Activated CD4-positive, alpha-beta T cell treated with anti-CD3 and anti-CD28 coated beads, Interleukin-2, Interleukin-6, amounts not matched to agents 100 ng/mL and 50 ng/mL, durations not matched to agents 16 hours and 8 hours (primary cell): ENCODE measurements at places on chromosomes 5 and 9.

DNA sequence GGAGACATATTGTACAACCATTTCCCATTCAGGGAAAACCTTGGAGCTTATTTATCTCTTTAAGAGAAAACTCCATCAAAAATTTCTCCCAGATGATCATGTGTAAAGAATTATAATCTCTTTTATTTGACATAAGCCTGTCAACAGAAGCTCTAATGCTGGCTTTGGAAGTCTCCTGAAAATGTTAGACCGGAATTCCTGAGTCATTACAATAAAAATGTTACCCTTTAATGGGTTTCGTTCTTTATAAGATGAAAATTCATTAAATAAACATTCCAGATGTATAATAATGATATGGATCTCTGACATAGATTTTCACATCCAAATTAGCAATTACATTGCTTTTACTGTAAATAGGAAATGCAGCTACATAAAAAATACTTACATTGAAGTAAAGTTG is 1036.4 kb downstream of the EFNA5 start:
- no peak for DNase-seq

GRCh38 chr9:28032268-28032590 is 458.9 kb upstream of the C9orf72 start:
- DNase-seq: no peak

DNA sequence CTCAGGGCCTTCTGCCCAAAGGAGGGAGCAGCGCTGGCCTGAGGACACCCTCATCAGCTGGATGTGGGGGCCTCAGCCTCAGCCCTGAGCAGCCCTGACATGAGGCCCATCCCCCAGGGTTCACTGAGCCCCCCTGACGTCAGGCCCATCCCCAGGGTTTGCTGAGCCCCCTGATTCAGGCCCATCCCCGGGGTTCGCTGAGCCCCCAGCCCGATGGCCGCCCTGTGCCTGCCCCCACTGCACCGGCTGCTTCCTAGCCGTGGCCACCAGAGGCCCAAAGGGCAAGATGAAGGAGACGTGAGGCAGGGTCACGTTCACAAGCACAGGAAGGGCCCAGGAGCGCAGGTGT is 19.5 kb upstream of the NSMF start:
- no peak for DNase-seq

DNA sequence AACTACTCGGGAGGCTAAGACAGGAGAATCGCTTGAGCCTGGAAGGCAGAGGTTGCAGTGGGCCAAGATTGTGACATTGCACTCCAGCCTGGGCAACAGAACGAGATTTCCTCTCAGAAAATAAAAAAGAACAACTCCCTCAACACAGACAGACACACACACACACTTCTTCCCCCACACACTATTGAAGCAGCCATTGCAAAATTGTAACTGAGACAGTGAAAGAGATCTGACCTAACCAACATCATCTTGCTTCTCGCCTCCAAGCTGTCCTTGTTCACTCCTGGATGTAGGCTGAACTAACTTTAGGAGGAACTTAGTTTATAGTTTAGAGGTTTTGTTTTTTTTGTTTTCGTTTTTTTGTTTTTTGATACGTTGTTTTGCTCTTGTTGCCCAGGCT is 13.0 kb upstream of the PLIN2 start:
- no peak for DNase-seq
